ENCODE measurements at places on chromosomes 7 and 10.

DNA sequence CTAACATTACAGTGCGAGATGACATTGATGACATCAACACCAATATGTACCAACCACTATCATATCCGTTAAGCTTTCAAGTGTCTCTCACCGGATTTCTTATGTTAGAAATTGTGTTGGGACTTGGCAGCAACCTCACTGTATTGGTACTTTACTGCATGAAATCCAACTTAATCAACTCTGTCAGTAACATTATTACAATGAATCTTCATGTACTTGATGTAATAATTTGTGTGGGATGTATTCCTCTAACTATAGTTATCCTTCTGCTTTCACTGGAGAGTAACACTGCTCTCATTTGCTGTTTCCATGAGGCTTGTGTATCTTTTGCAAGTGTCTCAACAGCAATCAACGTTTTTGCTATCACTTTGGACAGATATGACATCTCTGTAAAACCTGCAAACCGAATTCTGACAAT, 4.3 kb downstream of the GPR22 start:
- no peak for DNase-seq

- no peak for DNase-seq
Measured at GRCh38 chr10:110172155-110172554, 35.2 kb upstream of the MXI1 start.

- peak; percentile 16 for DNase-seq
Measured at GRCh38 chr10:6473430-6473829, 106.6 kb downstream of the PRKCQ start.

DNA sequence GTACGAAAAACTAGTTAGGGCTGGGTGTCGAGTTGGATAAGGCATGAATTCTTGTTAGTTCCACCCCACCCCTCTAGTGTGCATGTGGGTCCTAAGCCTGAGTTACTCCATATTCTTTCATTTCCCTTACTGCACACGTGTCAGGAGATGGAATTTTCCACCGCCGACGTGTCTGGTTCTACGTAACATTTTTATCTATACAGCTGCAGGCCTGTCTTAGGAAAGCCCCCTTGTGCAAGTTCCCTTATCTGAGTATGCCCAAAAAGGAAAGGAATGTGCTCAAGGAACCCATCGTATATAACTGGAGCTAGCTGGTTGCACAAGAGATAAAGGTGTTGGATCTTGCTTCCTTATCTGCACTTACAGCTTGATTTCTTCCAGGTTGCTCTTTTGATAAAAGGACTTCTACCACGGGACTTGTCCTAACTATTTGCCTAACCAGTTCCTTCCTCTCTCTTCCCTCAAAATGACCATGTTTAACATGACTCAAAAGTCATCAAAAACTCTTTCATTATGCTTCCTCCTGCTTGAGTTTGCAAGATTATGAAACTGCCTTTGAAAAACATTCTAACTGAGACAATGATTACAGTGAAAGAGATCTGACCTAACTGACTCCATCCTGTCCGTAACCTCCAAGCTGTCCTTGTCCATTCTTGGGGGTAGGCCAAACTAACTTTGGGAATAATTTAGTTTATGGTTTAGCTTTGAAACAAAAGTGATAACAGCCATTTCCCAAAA, 181.4 kb downstream of the AKR1D1 start:
- no peak for DNase-seq

- no peak for DNase-seq
Measured at GRCh38 chr7:108156897-108157605, 26.9 kb upstream of the LAMB4 start.

DNA sequence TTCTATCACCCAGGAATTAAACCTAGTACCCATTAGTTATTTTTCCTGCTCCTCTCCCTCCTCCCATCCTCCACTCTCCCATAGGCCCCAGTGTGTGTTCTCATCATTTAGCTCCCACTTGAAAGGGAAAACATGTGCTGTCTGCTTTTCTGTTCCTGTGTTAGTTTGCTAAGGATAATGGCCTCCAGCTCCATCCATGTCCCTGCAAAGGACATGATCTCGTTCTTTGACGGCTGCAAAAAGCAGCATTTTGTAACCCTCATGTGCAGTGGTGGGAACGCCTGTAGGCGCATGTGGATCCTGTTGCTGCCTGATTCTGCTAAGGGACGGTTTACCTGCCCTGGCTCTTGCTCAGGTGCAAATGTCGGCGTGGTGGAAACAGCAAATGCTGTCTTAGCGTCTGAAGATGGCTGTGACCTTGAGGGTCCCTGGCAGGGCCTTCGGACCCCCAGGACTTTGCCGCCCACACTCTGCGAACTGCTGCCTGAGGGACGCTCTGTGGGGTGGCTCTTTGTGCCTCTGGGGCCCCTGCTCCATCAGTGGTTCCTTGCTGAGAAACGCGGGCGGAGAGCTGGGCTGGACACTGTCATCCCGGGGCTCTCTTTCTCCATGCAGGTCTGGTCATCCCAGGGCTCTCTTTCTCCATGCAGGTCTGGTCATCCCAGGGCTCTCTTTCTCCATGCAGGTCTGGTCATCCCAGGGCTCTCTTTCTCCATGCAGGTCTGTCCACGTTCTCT, 5.6 kb upstream of the MTG1 start:
- DNase-seq = peak; percentile 74

- no peak for DNase-seq
Measured at GRCh38 chr7:30927040-30927439, 15.4 kb downstream of the AQP1 start.

DNA sequence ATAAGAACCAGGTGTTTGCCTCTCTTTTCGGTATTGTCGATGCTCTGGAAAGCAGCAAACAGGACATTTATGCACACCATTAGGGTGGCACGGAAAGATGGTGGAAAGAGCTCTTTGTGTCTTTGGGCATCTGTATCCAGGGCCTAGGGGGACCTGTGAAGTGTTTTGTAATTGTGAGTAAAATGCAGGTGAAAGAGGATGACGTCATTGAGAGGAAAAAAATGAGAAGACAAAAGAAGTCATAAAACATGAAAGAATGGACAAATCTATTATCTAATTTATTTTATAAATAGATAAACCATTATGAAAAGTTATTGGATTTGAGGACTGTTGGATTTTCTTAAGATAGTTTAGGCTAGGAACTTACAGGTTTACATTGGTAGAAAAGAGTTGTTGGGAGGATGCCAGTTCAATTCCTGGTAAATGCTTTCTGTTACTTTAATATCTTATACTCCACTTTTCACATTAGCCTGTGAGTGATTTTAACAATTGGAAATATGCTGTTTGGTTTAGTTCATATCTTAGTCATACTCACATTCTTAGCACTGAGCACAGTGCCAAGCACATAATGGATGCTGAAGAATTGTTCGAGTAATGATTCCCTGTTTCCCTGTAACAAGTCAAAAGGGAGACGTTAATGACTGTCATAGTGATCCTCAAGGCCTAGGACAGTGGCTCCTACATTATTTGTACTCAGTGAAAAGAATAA, 62.6 kb downstream of the EXOC4 start:
- DNase-seq = no peak

DNA sequence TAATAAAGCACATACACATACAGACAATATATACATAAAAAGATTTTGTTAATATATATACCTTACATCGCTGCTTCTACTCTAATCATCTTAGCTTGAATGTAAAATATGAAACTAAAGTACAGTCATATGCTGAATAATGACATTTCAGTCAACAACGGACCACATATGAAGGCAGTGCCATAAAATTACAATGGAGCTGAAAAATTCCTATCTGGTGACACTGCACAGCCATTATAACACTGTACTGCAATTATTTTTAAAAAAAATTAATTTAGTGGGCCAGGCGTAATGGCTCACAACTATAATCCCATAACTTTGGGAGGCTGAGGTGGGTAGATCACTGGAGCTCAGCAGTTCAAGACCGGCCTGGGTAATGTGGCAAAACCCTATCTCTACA, 122.3 kb downstream of the JMJD1C start:
- DNase-seq = no peak

DNA sequence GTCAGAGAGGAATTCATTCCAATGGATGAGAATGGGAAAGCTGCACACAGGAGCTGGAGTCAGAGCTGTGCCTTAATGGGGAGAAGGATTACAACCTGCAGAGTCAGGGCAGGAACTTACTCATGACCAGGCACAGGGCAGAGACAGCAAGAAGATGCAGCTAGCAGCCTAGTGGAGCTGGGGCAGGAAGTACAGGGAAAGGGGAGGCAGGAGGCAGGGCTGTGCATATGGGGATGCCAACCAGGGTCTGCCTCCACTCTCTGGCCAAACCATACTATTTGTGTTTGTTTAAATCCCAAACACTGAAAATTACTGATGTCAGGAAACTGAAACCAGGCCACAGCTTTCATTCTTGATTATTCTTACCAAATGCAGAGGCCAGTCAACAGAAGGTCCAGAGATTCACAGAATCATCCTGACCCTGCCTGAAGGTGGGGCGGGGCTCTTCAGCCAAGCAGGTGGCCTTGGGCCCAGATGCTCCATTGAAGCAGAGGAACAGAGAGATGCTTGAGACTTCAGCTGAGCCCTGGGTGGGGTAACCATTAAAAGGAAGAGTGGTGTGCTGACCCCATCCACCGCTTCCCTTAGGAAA, 461.9 kb downstream of the KCNMA1 start:
- DNase-seq = no peak

- no peak for DNase-seq
Measured at GRCh38 chr10:68053553-68053952, 21.5 kb downstream of the HERC4 start.

DNA sequence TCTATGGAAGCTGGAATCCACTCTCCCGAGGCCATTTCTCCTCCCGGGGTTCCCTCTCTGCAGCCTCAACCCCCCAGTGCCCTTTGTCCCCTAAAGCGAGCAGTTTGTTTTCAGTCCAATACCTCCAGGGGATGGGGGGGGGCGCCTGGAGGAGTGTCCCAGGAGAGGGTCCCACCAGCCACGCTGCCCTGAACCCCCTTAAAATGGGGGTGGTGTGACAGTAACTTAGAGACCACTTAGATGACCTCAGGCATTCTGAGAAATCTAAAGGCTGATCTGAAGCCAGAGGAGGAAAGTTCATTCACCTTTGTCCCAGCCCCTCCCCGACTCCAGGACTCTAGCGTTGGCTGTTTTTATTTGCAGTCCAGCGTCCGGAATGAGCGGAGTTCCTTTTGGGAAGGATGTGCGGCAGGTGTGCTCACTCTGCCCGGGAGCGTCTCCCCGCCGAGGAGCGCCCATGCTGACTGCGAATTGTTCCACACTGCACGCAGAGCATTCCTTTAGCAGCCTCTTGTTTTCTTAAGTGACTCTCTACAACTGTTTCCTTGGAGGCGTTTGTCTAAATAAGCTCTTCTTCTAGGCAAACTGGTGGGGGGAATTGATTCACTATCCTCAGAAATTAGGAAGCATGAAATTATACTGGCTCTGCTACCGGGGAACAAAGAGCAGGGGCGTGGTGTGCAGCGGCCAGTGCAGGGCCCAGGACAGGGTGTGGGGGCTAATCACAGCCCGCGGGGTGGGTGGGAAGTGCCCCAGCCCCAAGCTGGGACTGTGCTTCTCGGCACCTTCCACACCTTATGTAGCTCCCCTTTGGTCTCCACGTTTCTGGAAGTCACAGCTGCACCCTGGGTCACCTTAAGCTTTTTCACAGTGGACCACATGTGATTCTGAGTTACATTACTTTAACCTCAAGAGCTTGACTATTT, 46.3 kb downstream of the SYPL1 start:
- DNase-seq = no peak

- DNase-seq = no peak
Measured at GRCh38 chr7:96989241-96989858, 16.0 kb upstream of the DLX6 start.

DNA sequence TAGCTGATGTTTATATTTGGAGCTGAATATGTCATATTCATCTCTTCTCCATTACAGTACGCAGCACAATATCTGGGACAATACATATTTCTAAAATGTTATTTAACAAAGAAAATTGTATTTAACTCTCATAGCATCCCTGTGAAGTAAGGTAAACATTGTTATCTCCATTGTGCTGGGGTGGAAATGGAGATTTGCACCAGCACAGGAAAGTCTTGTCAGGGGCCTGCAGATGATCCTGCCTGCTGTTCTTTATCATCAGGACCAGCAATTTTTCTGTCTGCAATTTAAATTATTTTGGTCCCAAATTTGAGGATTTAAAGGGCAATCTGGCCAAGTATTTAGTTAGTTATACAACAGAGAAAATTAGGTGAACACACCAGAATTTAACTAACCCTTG, 144.4 kb downstream of the CPED1 start:
- DNase-seq = no peak

- no peak for DNase-seq
Measured at GRCh38 chr7:37645282-37646050, 38.1 kb upstream of the GPR141 start.

GRCh38 chr7:21326921-21327320, 101.0 kb upstream of the SP4 start:
- DNase-seq = no peak

DNA sequence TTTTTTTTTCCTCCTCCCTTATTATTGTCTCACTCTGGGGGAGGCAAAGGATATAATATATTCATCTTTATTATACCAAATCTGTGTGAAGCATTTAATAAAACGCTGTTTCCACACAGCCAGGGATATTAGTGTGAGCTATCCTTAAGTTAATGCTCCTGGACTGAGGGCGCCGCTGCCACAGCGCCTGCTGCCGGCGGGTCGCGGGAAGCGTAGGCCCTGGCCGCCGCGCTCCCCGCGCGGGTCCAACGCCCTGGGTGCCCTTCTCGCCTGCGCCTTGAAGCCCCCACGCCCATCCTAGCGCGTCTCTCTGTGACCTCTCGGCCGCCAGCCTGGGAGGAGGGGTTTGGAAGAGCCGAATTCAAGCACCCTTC, 9.5 kb upstream of the LBX1 start:
- peak; percentile 11 for DNase-seq

DNA sequence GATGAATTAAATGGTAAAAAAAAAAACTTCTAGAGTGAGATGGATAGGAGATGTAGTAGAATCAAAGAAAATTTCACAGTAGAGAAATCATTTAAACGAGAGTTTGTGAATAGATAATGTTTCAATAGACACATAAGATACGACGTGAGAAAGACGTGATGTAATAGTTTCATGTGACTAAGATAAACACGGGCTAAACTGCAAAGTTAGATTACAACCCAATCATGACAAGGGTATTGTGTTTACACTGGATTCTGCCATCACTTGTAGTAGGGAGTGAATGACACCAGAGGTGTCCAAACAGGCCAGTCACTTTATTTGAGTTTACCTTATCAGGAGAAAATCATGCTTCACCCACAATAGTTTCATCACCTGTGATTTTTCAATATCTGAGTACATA, 21.6 kb downstream of the SEMA3D start:
- DNase-seq = no peak

GRCh38 chr10:71838264-71839211, 12.5 kb downstream of the PSAP start:
- DNase-seq = no peak

DNA sequence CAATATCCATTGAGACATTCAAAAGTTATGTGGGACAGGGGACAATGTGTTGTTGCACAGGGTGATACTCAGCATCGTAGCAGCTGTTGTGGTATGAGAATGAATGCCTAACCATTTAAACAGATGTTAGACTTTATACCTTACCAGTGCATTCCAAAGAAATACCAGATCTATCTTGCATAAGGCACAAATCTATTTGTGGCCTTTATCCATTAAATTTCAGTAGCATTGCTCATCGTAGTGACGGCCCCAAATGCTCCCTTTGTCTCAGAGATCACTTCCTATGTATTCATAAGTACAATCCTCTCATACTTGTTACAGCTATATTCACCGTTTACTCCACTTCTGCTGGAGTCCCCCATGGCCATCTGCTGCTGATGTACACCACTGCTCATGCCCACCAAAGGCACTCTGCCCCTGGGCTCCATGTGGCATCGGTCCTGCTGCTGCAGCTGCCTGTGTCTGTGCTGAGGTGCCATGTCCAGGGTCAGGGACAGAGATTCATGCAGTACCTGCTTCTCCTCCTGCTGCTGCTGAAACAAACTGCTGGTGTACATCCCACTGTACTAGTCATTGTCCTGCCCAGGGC, 96.3 kb downstream of the CPED1 start:
- DNase-seq = no peak

GRCh38 chr7:81161451-81162075, 242.7 kb upstream of the SEMA3C start:
- DNase-seq = no peak
